ENCODE measurements at places on chromosomes 4 and X.

GRCh38 chr4:146960634-146961033, 15.0 kb upstream of the TTC29 start:
- DNase-seq, result no peak

DNA sequence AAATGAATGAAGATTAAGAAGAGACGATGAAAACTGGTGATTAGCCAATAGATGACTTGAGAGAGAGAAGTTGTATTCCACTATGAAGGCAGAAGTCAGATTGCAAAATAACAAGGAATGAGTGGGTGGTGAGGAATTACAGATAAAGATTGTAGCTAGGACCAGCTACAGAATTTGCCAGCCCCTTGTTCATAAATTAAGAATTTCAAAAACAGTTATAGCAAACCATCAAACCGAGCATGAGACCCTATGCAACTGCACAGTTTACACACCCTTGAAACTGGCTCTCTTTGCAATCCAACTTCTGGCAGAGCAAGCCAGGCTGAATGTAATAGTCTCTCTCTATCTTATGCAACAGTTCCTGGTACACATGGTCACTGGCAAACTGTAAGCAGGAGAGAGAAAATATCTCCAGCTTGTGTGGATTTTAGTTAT, 35.2 kb downstream of the STAP1 start:
- DNase-seq, result no peak

DNA sequence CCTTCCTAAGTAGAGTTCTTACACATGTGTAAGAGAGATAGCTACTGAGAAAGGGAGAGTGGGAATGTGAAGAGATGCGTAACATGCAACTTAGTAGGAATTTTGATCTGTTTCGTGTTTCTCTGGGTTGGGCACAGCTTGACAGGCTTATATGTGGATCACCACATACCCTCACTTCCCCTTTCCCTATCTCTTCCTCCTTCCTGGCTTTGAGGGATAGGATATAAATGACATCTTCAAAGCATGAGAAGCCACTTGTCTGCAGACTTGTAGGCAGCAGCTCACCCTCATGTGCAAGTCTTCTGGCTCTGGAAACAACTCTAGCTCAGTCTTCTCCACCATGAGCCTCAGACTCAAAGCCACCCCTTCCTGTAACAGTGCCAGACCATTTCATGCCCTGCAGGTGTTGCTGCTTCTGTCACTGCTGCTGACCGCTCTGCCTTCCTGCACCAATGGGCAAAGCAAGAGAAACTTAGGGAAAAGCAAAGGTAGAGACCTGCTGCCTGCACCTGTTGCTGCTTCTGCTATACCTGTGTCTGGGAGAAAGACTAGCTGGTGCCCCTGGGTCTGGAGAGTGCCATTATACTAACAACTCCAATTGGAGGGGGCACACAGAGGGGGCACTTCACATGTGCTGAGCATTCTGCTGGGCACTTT, 5.4 kb upstream of the PF4V1 start:
- DNase-seq, result no peak

GRCh38 chr4:8739317-8739716, 132.3 kb downstream of the HMX1 start:
- no peak for DNase-seq

DNA sequence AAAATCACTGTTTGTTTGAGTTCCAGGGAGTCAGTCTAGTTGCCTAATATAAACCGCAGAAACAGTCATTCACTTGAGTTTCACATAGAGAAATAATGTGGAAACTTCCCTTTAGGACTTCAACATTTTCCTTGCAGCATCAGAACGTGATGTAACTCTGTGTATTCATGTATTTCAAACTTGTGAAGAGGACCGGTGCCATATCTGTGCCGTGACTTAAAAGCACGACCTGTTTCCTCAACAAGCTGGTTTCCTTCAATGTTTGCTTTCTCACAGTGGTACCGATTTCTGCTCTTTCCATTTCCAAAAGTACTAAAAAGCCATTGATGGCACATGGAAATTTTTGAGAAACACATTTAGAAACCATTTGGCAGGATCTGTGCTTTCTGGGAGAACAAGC, 166.6 kb upstream of the RAPGEF2 start:
- no peak for DNase-seq

DNA sequence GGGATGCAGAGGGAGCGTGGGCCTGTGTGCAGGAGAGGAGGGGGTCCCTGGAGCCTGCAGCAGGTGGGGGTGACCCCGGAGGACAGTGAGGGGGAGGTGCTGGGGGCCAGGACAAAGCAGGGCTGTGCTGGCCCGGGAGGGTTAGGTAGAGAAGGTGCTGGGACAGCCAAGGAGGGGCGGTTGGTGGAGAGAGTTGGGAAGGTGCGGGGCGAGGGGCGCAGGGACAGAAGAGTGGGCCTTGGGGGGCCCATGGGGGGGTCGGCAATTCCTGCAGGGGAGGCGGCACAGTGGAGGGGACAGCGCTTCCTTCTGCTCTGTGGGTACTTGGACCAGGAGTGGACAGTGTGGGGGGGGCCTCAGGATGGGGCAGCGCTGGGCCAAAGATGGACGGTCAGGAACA, 32.5 kb downstream of the LRPAP1 start:
- no peak for DNase-seq

GRCh38 chr4:123785538-123785937, 388.9 kb downstream of the SPRY1 start:
- peak; percentile 78 for DNase-seq

GRCh38 chr4:14874990-14875389, 127.3 kb upstream of the CPEB2 start:
- DNase-seq, result no peak

DNA sequence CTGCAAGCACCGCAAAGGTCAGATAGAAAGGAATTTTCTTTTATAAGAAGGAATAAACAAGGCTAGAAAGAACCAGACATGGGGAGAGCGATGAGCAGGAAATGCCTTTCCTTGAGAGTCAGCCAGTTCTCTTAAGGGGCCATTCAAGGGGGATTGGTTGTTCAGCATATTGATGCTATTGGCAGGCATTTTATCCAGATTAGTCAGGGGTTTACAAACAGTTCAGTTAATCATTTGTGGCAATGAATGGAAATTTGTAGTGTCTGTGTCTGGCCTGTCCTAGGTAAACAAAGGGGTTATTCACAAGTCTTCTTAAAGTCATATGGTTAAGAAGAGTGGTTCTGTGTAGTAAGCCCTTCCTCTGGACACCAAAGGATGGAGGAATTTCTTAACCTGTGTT, 184.7 kb upstream of the FRMPD4 start:
- peak; percentile 25 for DNase-seq

- no peak for DNase-seq
Measured at GRCh38 chrX:16658284-16658683, 8.3 kb downstream of the S100G start.

- DNase-seq, result no peak
Measured at GRCh38 chr4:141207961-141208360, 12.7 kb upstream of the ZNF330 start.

DNA sequence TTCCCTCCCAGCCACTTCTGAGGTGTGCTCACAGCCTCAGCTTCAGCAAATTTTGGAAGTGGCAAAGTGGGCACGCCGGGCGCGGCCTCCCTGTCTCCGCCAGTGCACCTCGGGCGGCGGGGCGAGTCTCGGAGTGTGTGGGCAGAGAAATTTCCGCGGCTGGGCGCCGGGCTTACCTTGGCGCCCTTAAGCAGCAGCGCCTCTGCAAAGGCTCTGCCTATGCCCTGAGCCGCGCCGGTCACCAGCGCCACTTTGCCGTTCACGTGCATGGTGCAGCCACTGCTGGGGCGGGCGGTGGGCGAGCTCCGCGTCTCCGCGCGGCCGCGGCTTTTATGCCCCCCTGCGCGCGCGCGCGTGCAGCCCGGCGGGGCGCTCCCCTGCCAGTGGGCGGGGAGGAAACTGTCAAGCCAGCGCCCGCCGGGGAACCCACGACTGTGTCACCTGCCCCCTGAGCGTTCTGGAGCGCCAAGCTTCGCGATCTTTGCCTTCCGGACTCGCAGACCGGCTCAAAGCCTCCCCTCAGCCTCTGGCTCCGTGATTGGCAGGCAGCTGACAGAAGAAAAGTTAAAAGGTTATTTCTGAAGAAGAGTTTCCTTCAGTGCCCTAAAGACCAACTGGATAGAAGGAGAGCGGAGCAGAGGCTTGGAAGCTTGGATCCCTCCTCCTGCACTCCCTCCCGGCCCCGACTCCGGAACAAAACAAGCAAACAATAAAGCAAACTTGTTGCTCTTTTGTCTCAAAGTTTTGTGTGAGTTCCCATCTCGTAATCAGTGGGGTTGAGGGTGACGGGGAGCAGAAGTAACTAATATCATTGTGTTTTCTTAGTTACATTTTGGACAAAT, at the start of gene HPGD:
Gene HPGD, minus strand, starts transcription at position 306 of the 842 bp plus-strand sequence. Its CDS starts 37 bp downstream, at position 269.
- peak; percentile 46 for DNase-seq

- no peak for DNase-seq
Measured at GRCh38 chr4:87026800-87027495, 92.1 kb downstream of the AFF1 start.

GRCh38 chrX:154125391-154126040, 18.5 kb upstream of the OPN1LW start:
- no peak for DNase-seq

GRCh38 chrX:83022020-83022419, 486.1 kb upstream of the POU3F4 start:
- DNase-seq, result no peak

DNA sequence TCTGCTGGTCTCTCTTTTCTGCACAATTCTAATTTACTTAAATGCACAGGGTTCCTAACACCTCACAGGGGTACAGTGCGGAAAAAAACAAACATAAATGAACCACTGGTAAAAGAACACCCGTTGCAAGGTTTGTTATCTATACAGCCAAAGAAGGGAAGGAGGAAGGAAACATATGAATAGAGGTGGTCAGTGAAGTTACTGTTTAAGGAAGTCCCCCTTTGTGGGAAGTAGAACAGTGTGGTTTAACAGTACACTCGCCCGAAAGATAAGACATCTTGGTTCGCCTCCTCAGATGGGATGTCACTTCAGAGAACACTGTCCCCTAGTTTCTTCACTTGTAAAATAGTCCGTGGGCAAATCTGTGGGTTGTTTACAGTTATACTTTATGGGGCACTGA, 57.5 kb downstream of the TEC start:
- DNase-seq, result no peak

GRCh38 chr4:12658146-12658545, 826.0 kb downstream of the RAB28 start:
- no peak for DNase-seq

DNA sequence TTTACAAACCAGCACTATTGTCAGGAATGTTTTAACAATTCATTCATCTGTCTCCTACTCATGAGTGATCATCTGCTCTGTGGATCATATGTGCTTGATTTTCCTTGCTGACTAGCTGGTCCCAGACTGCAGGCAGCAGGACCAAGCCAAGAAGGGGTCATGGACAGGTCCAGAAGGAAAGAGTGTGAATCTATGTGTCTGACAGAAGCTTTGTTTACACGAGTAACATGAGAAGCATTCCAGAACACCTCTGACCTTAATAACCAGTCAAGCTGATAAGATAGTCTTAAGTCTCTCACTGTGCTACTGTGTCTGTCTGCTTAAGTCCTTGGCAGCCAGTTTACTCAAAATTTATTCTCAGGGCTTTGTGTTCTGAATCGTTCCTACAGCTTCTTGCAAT, 39.0 kb downstream of the GUCY1A1 start:
- DNase-seq, result no peak

DNA sequence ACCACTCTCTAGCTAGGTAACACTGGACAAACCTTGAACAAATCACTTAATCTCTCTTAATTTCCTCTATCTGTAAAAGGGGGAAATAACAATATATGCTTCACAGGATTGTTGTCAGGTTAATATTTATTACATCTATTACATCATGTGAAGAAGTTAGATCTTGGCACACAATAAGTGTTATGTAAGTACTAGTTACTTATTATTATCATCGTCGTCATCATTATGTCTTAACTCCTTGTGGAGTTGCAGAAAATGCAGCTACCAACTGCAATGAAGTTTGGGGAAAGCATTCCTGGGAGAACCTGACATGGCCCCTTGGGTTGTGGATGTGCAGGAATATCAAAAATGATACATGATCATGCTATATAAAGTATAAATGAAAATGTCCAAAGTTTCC, 4.8 kb upstream of the JCHAIN start:
- DNase-seq, result no peak

DNA sequence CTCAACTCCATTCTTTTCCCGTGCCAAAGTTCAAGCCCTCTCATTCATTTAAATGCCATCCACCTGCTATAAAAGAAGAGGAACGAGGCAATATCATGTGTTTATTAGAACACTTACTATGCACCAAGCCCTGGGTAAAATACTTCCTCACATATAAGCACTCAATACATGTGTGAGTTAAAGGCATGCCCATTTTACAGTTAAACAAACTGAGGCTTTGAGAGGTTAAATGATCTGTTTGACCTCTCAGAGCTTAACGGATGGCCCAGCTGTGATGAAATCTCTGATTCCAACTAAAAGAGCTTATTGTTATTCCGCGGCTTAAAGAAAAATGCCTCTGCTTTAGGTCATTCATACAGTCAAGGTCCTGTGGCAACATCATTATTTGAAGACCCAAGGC, 124.3 kb downstream of the HS6ST2 start:
- DNase-seq, result no peak

- DNase-seq, result no peak
Measured at GRCh38 chrX:41480508-41481260, 33.5 kb downstream of the NYX start.

GRCh38 chr4:151797131-151797530, 36.3 kb upstream of the GATB start:
- DNase-seq, result no peak

GRCh38 chr4:98711526-98711925, 53.1 kb upstream of the TSPAN5 start:
- DNase-seq, result no peak

DNA sequence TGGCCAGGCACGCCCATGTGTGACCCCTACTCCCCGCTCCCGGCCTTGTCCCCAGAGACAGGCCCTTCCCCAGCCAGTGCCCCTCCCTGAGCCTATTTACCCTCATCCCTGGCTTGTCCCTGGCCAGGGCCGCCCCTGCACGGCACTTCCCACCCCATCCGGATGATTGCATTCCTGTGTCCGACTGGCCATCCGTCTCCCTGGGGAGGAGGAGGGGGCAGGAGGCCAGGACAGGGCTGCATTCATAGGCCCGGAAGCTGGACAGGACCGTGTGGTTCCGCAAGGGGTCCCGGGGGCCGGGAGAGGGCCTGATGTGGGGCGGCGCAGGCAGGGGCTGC, 22.8 kb downstream of the CTBP1 start:
- DNase-seq, result no peak

DNA sequence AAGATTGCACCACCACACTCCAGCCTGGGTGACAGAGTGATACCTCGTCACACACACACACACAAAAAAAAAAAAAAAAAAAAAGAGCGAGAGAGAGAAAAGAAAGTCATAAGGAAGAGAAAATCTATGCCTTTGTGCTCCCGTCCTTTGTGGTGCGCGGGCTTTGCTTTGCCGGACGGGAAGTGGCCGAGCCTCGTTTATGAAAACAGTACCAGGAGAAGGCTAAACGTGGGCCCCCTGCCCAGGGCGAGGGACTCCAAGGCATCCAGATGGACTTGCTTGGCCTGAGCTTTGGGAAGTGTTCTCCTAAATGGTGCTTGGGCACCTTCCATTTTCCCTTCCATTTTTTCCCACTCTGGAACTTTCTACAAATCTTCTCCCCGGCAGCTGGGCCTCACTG, 109.3 kb upstream of the LRPAP1 start:
- no peak for DNase-seq

All from left hindlimb (tissue), 1 donor.